ENCODE measurements at places on chromosomes 4 and X.
A peak's percentile ranks its signal among the peaks of the same experiment; 100 is the strongest.

GRCh38 chrX:2697741-2698299, 6.7 kb downstream of the CD99 start:
- DNase-seq = peak; percentile 24

DNA sequence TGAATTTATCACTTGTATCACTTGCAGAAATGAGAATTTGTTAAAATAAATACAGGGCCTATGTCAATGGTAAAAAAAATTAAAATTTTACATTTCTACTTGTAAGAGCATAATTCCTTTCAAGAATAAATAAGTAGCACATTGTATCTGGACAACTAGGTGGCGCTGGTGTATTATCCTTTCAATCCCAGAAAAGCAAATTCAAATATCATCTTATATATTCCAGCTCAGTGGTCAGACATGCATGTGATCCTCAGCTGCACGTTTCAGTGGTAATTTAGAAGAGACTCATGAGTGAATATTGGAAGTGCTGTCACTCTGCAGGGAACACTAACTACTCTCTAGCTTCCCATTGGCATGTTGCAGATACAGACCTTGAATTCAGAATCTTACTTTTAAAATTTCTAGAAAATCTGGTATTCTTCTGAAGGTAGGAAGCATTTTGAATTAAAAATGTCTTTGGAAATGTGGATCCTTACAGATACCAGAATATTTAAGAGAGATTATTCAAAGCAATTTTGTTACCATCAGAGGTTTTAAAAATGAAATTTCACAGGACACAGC, 1414.7 kb upstream of the TENM3 start:
- DNase-seq = no peak

DNA sequence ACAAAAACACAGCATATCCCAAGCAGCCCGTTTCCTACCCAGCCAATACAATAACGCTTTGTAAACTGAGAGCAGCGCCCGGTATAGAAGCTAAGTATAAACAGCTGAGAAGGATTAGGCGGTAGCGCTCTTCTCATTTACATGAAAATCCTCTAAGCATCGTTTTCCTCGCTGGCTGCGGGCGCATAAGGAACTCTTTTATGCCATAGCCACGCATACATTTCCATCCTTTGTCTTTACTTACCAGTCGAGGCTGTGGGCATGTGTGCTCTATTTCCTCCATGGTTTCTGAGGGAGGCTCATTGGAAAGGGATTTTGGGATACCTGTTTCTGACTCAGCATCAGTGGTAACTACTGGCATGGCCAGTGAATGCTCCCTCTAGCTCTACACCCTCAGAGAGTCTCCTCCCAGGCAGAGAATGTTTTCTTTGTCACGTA, 383 bp downstream of the PCYT1B start:
- DNase-seq = no peak

DNA sequence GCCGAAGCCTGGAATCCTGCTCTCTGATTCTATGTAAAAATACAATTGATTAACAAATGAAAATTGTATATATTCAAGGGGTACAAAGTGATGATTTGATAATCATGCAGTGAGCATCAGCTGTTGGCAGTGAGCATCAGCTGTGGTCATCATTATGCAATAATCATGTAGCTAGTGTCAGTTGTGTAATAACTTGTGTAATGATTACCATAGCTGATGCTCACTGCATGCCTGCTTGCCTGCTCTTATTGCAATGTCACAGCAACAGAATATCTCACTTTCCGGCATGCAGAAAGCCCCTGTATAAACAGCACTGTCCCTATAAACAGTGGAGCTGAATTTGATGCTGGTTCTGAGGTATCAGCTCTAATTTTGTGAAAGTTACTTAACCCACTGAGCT, 46.8 kb downstream of the SULT1B1 start:
- no peak for DNase-seq

DNA sequence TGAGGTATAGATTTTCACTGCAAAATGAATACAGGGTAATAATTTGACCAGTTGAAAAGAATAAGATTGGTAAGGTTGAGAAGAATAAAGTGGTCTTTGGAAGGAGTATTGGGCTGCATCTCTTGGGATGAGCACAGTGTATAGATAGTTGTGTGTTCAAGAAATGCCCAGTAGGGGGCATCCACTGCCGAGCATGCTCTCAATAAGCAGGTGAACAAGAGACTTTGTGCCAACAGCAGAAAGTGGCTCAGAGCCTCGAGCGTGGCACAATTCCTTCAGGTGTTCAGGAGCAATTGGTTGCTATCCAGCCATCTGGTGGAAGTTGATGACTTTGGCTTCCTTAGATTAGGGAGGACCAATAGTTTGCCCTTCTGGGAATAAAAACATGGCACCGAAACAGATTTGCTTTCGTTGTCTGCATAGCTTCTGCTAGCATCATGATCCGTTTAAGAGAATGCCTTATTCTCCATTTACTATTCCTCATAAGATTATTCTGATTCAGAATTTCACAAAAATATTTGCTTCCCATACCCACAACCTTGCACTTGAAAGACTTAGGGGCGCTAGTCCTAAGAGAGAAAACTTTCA, 258.1 kb upstream of the NEIL3 start:
- DNase-seq = peak; percentile 14

DNA sequence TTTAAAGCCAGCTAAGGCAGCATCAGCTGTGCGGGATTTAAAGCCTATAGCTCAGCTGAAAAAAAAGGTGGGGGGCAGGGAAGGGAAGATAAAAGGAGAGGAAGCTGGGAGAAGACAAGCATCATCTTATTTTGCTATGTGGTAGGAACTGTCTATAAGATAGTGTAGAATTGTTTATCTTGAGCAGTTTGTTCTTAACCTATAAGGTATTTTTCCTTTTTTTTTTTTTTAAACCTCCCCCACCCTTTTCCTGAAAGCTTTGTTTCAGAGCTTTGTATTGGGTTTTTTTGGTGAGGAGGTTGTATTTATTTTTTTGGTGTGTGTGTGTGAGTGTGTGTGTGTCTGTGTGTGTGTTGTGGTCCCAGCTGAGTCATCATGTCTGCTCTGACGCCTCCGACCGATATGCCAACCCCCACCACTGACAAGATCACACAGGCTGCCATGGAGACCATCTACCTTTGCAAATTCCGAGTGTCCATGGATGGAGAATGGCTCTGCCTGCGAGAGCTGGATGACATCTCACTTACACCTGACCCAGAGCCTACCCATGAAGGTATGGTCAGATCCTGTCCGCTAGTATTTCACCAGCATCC, 531 bp downstream of the RUFY3 start:
- DNase-seq = peak; percentile 66

DNA sequence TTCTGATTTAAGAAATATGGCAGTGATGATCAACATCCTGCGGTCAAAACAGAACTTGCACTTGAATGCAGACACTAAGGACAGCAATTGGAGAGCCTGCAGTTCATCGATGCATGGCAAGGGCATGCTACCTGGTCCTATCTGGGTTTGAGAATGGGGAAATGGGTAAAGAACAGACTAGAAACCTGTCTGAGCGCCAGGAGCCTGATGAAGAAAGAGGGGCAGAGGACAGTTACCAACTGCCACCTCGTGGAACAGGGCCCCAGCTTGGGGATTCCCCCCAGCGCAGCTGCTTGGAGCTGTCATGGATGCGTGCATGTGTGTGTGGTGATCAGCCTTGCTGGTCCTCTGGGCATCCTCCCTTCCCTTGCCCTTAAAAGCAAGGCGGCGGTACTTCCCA, 30.2 kb upstream of the NKRF start:
- DNase-seq = no peak

DNA sequence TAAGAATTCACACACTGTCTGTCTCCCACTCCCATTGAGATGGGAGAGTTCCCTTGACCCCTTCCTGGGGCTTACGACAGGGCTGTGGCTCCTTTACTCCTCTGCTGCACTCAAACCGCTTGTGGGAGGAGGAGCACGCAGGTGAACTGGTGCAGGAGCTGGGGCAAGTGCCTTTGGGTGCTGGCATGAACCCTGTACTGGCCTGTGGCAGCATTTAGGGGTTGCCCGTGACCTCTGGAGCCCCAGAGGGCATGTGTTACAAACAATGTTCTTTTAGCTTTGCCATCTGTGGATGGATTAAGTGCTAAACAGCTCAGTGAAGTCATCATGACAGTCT, 21.8 kb upstream of the FTHL17 start:
- no peak for DNase-seq

GRCh38 chr4:87006676-87007527, 72.1 kb downstream of the AFF1 start:
- DNase-seq = peak; percentile 91

GRCh38 chr4:107693132-107693531, 26.9 kb downstream of the PAPSS1 start:
- no peak for DNase-seq

- DNase-seq = no peak
Measured at GRCh38 chrX:145825896-145826295, 8.3 kb downstream of the SLITRK2 start.

DNA sequence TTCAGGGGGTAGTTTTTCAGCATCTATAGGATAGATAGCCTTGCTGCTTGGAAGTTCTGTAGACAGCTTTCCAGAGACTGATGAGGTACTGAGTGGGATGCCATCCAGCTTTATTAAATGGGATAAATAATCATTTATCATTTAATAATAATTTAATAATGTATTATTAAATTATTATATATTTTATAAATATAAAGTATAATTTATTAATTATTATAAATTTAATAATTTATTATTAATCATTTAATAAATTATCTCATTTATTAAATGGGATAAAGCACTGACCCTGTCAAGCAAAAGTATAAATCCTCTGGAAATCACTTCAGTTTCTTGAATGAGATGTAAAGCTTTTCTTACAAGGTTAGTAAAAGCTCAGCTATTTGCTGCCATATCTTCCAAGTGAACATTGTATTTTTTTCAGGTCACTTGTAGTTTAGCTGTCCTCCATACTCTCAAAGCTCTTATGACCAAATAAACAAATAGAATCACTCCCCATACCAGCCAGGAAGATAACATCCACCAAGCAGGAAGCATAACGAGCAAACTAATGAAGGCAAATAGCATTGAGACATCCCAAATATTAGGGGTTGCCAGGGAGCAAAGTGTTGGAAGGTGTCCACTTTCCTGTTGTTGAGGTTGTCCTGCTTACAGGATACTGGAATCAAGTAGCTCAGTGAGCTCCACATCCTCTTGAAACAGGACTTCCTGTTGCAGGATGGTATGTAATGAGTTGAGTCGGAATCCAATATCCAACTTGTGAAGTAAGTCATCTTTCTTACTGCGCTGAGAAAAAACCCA, 88.9 kb downstream of the ZNF674 start:
- no peak for DNase-seq

DNA sequence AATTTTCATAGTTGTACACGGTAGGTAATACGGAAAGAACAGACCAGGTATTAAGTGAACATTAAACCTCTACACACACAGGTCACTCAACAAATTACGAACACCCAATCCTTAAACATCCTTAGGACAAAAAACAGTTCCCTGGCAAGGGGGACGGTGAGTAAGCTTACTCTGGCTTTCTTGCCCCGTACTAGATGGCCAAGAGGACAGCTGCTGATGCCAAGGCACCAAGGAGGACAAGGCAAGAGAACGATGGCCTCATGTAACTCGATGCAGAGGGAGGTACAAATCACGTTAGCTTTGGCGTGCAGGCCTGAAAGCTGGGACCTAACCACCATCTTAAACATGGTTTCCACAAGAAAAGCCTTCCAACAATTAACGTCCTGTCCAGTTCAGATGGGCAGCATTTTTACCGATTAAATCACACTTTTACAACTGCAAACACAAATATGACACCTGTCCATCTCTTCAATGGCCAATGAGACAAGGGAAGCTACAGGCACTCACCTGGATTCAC, 23.7 kb downstream of the FAT1 start:
- DNase-seq = no peak

GRCh38 chr4:48196758-48197504, 62.9 kb upstream of the TXK start:
- DNase-seq = no peak

DNA sequence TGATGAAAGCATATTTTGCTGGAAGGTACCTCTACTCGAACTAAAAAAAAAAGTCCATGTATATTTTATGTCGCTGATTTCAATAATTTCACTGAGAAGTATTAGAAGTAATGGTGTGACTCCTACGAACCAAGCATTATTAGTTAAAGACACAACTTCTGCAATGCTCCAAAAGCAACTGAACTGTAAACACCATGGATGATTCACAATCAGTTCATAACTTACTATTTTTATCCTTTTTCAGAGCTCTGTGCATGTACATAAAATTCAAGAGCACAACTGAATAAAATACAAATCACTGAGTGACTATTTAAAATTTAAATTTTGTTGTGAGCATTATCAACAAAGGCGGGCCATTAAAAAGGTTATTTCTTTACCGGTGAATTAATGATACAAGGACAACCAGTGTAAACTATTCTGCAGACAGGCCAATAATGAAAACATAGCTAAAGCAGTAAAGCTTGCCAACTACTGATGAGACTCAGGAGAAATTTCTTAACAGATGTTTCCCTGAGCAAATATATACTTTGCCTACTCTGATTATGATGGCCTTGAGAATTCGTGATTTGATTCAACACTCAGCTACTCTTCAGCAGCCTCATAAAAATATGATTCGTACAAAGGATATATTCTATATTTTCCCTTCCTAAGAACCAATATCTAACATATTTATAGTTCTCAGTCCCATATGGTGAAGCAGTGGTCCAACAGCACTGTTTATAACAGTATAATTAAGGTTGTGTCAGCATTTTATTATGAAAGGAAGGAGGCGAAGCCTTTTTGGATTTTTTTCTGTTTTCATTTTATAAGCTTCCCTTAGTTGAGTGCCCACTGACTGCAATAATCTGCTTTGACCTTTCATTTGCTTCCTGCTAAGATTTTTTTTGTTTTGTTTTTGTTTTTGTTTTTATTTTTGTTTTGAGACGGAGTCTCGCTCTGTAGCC, 62.8 kb upstream of the NEIL3 start:
- no peak for DNase-seq

- DNase-seq = no peak
Measured at GRCh38 chr4:170001745-170002267, 24.4 kb downstream of the MFAP3L start.

- no peak for DNase-seq
Measured at GRCh38 chr4:16952896-16953630, 54.6 kb upstream of the LDB2 start.

DNA sequence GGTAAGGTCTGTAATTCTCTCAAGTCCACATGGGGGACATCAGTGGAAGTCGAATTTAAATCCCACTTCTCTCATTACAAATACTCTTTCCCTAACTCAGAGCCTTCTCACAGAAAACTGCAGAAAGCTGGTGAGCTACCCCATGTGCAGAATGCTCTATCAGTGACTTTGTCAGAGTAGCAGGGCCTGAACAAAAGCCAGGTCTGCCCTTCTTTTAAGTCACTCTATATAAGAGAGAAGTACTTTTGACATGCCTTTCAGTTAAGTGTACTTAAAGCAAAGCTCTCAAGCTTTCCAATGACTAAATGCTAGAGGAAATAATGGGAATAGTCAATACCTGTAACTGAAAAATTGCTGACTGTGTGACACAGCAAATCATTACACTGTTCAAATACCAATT, 323.1 kb downstream of the KCNIP4 start:
- no peak for DNase-seq

GRCh38 chr4:499567-499966, 557 bp downstream of the PIGG start:
- no peak for DNase-seq

GRCh38 chr4:4750187-4750586, 109.3 kb upstream of the MSX1 start:
- DNase-seq = no peak

GRCh38 chr4:141768954-141769353, 132.6 kb downstream of the IL15 start:
- DNase-seq = no peak

Measured in CD4-positive, alpha-beta T cell treated with Interleukin-15 for 4 hours (primary cell).